ENCODE measurements at places on chromosomes 16 and 17.

GRCh38 chr16:20916942-20917341, 16.4 kb downstream of the LYRM1 start:
- DNase-seq = no peak

DNA sequence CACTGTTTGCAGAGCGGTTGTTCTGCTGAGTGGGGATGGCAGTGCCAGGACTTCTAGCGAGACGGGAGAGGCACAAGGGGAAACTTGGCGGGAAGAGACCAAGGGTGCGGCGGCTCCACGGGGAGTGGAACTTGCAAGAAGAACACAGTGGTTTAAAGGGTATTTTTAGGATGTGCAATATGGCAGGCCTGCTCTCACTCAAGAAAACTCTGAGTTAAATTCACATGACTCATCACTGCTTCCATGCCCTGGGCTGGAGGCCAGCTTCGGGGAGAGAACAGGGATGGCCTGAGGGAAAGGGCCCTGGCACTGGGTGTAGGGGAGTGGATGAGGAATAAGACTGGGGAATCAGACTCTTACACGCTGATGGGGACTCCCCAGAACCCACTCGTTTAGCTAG, 13.3 kb upstream of the CD300LD start:
- DNase-seq = no peak

DNA sequence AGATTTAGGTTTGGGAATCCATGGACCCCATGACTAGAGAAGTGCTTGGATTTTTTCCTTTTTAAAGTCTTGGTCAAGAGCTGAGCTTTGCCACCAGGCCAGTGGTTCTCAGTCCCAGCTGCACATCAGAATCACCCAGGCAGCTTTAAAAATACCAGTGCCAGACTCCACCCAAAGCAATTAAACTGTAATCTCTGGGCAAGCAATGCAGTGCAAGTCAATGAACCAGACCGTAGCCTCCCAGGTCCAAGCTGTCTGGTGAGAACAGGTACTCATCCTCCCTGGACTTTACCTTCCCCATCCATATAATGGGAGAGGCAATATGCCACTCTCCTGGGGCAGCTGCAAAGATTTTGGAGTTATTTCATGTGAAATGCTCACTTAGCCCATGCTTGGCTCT, 223.1 kb upstream of the CDH5 start:
- DNase-seq = no peak

GRCh38 chr17:33015716-33016346, 24.2 kb downstream of the SPACA3 start:
- no peak for DNase-seq

- no peak for DNase-seq
Measured at GRCh38 chr17:82369211-82369610, 2.4 kb upstream of the UTS2R start.

- no peak for DNase-seq
Measured at GRCh38 chr16:24728891-24729242, 584 bp upstream of the TNRC6A start.

- DNase-seq = no peak
Measured at GRCh38 chr17:74919440-74920305, 3.4 kb downstream of the USH1G start.

DNA sequence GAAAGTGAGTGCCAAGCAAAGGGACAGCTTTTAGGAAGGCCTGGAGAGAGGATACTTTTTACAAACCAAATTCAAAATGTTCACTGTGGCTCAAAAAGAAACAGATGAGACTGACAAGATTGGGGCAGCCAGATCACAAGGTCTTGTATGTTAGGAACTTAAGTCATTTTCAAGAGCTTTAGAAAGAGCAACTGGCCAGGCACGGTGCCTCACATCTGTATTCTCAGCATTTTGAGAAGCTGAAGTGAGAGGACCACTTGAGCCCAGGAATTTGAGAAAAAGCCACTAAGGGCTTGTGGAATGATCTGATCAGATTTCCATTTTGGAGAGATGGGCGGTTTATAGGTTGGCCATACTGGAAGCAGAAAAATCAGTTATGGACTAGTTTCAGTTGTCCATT, 17.2 kb downstream of the SPAG9 start:
- no peak for DNase-seq

DNA sequence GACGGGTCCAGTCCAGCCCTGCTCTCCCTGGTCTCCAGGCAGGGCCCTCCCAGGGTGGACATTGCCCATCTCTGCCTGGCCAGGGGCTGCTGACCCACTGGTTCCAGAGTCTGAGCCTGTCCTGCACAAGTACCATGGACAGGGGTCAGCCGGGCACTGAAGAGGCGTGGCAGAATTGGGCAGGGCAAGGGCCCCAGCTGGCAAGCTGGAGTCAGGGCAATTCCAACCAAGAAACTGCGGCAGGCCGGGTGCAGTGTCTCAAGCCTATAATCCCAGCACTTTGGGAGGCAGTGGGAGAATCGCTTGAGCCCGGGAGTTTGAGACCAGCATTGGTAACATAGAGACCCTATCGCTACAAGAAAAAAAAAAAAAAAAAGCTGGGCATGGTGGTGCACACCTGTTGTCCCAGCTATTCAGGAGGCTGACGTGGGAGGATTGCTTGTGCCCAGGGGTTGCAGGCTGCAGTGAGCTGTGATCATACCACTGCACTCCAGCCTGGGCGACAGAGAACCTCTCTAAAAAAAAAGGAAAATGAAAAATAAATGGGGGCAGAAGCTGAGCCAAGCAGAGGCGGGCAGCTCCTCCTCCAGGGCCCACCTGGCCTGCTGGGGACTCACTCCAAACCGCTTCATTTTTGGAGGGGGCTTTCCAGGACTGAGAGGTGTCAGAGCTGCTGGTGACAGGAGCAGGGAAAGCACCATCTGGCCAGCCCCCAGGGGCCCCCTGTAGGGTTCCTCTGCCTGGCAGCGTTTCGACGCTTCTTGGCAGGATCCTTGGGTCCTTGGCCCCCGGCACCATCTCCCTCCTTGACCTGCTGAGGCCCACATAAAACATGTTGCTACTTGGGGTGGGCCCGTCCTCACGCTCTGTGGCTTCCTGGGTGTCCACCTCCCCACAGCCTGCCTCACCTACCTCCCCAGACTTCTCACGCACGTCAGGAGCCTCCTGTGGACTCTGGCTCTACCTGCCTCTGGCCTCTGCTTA, 2.9 kb upstream of the MAFG start:
- DNase-seq = no peak
